Muscle of leg (tissue), 16 donors: ENCODE measurements at places on chromosomes 2 and 18. TPM values are rescaled to one million over a fixed set of nuclear protein-coding genes. Genes with fewer than 3 reads are reported as not detected.

Gene PMAIP1
- 27.4 TPM for total RNA-seq

Gene CROCC2
- 0.04 TPM for total RNA-seq

Gene SLC5A7
- 0.22 TPM for total RNA-seq

Gene HYCC2
- 7.8 TPM for total RNA-seq

Gene HOXD3
- 3.1 TPM for total RNA-seq

Gene FABP1
- total RNA-seq: not detected

Gene CCDC195
- total RNA-seq: 0.40 TPM

Gene ALPI
- not detected for total RNA-seq

Gene SPC25
- 5.3 TPM for total RNA-seq

Gene PLEKHH2
- 15.3 TPM for total RNA-seq

Gene CHRND
- 83.7 TPM for total RNA-seq

Gene EPHA4
- total RNA-seq: 25.8 TPM

Gene SMYD1
- total RNA-seq: 169 TPM

Gene MALL
- 6.3 TPM for total RNA-seq

Gene XDH
- total RNA-seq: under 0.01 TPM

Gene HRH4
- 0.09 TPM for total RNA-seq

Gene APLF
- total RNA-seq: 5.5 TPM

Gene PROKR1
- 1.2 TPM for total RNA-seq

Gene SERPINB4
- not detected for total RNA-seq

Gene KCNG2
- 0.44 TPM for total RNA-seq

Gene INHBB
- 0.44 TPM for total RNA-seq
